Nasal cavity respiratory epithelium epithelial cell of viscerocranial mucosa (primary cell): ENCODE measurements at places on chromosomes 11 and 22. TPM values are rescaled to one million over a fixed set of nuclear protein-coding genes. Genes with fewer than 3 reads are reported as not detected.

OR8A1 gene
- not detected in 2 replicates for total RNA-seq

CSKMT gene
- 5.1 and 14.0 TPM in 2 replicates for total RNA-seq

PYGM gene
- 0.34 and 0.50 TPM in 2 replicates for total RNA-seq

OR5P2 gene
- total RNA-seq: under 0.01 and 3.0 TPM in 2 replicates

CARD16 gene
- total RNA-seq: 1.4 and 13.2 TPM in 2 replicates

OR51I1 gene
- total RNA-seq: not detected in 2 replicates

NOX4 gene
- total RNA-seq: 0.43 TPM in 1 of 2 replicates, not detected in the other

DERL3 gene
- total RNA-seq: under 0.01 and 0.07 TPM in 2 replicates

GLB1L2 gene
- 1.9 and 4.4 TPM in 2 replicates for total RNA-seq

CNGA4 gene
- total RNA-seq: 0.07 TPM in 1 of 2 replicates, not detected in the other
